ENCODE measurements at places on chromosomes 16 and 17.
A peak's percentile ranks its signal among the peaks of the same experiment; 100 is the strongest.

DNA sequence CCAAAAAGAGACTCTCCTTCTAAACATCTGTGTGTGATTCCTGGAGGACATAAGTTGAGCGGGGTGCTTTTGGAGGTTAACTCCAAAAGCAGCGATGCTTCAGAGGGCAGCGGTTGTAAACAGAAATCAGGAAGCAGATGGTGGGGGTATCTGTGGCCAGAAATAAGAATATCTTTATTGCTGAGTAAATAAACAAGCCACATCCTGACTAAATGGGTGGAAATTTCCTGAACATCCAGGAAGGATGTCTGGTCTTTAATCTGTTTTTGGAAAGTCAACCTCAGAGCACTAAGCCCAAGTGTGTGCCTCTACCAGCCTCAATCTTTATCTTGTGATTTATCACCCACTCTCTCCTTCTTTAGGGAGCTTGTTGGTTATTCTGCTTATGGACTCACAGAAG is 123.3 kb downstream of the CDH13 start:
- no peak for DNase-seq

- no peak for DNase-seq
Measured at GRCh38 chr16:35631261-35631945, 2172.0 kb downstream of the TP53TG3F start.

DNA sequence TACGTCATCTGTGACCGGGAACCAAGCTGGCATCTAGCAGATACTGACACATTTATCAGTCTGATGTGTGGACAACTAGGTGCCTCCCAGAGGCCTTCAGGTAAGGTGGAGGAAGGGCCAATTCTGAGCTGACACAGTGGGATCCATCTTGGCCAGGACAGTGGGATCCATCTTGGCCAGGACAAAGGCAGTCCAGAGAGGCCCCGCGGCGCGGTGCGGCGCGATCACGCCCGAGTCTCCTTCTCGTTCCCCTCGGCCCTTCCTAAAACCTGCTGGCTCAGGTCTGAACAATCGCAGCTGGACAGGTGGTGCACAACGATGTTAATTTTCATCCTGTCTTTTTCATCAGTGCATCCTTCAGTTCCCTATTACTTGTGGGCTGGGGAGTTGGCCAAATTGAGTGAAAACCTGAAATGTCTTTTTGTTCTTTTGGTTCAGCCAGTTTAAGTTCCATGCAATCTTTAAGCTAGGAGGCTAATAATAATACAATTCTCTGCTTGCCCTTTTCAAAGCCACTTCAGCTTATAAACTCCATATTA is 486 bp upstream of the WSB1 start:
- peak; percentile 4 for DNase-seq

- DNase-seq, result no peak
Measured at GRCh38 chr17:42233994-42234393, 39.7 kb upstream of the GHDC start.

DNA sequence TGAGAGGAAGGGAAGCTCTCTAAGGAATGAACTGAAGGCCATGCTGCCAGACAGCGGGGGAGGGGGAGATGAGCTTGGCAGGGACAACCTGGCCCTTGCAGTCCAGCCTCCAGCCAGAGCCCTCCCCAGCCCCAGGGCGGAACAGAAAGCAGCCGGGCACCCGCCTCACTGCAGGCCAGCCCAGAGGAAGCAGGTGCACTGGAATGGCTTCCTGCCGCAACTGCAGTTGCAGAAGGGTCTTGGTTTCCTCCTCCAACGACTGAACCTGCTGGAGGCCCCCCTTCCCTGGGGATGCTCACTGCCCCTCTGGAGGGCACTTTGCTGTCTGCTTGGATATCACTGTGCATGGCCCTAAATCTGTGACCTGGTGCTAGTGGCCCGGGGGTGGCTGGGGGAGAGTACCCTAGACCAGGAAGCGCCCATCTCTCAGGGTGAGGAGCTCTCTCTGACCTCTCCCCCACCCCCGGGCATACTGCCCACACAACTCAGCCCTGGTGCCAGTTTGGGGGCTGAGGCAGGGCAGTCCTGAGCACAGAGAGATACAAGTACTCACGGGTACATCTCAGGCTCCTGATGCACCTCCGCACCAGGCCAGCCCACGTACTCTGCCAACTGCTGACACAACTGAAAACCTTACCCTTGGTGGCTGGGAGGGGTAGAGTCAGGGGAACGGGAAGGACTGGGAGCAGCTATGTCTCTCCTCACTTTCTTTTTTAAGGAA is 41.1 kb downstream of the MYO18A start:
- peak; percentile 52 for DNase-seq

- no peak for DNase-seq
Measured at GRCh38 chr17:81048827-81049371, 13.9 kb downstream of the BAIAP2 start.

- no peak for DNase-seq
Measured at GRCh38 chr16:76947749-76948148, 243.2 kb upstream of the MON1B start.

- DNase-seq, result no peak
Measured at GRCh38 chr16:14559809-14560241, 70.2 kb downstream of the PARN start.

GRCh38 chr17:34692920-34693319 is 113.5 kb downstream of the TMEM132E start:
- DNase-seq, result no peak

DNA sequence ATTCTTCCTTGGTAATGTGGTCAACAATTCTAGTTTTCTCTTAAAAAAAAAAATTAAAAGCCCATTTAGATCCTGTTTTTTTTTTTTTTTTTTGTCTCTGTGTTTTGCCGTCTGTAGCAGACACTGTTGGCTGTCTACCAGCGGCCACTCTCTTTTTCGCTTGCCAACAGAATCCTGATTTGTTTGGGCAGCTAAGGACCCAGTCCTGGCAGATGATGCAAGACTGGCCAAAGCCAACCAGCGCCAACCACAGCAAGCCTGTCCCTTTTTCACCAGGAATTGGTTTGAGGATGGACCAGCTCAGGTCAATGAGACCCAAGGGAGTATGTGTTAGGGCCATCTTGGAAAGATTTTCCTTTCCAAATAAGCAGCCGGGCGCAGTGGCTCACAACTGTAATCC is 28.2 kb downstream of the ST3GAL2 start:
- no peak for DNase-seq

GRCh38 chr17:52410781-52411180 is 252.3 kb upstream of the CA10 start:
- no peak for DNase-seq

- DNase-seq, result no peak
Measured at GRCh38 chr16:50359626-50360025, 9.2 kb downstream of the BRD7 start.

- DNase-seq, result no peak
Measured at GRCh38 chr16:74249254-74249653, 47.4 kb upstream of the PSMD7 start.

GRCh38 chr16:15610369-15610871 is 32.5 kb downstream of the MARF1 start:
- no peak for DNase-seq

DNA sequence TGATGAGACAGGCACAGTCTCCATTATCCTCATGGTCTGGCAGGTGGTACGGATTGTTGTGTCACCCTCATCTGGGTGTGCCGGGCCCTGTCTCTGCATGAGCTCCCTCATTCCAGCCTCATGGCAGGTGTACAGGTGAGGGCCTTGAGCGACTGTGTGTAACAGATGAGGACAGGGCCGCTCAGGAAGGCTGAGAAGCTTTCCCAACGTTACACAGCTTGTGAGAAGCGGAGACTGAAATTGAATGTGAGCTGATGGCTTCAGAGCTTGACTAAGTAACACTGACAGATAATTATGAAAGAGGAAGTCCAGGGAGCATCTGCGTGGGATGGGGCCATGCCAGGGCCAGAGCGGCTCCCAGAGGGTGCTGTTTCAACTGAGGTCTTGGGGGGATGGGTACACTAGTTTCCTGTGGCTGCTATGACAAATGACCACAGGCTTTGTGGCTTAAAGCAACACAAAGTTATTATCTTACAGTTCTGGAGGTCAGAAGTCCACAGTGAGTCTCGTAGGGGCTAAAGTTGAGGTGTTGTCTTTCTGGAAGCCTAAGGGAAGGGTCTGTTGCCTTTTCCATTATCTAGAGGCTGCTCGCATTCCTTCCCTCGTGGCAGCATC is 36.7 kb downstream of the CMIP start:
- DNase-seq, result no peak

DNA sequence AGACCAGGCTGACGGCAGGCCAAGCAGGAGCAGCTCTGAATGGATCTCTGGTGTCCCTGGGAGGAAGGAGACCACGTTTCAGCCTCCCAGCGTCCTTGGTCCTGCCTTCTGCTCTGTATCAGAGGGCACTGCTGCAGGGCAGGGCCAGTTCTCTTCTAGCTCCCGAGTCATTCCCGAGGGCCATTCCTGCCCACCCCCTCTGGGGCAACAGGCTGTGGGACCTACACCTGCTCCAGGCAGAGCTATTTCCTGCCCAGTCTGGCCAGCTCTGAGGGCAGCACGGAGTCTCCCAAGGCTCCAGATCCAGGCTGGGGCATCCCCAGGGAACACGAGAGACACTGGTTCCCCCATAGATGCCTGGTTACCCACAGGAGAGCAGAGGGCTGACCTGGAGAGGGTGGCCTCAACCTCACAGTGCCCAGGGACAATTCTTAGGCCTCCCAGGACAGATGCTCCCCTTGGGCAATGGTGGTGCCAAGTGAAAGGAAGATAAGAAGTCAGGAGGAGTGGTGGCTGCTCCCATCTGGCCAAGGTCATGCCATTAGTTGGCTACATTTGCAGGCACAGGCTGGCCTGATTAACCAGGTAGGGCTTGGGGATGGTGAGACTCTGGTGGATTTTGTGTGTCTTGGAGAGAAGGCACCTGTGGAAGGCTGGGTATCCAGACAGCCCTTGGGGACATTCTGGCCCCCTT is 2.0 kb downstream of the WFIKKN2 start:
- DNase-seq, result no peak

GRCh38 chr17:9389111-9389527 is 186.5 kb downstream of the STX8 start:
- peak; percentile 13 for DNase-seq

DNA sequence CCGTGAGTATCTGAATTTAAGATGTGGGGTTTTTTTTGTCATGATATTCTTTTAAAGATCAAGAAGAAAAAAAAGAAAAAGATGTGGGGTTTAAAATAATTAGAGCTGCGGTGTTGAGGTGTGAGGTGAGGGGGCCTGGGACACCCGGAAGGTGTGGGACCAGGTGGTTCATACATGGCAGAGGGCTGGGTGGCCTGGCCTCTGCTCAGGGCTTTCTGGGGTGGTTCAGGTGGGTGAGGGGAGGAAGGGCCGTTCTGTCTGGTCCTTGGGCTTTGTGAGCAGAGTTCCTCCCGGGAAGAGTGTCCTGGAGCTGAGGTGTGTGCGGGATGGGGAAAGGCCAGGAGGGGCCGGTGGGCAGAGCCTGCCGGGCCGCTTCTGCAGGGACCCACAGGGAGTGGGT is 5.0 kb downstream of the PRSS27 start:
- DNase-seq, result no peak

DNA sequence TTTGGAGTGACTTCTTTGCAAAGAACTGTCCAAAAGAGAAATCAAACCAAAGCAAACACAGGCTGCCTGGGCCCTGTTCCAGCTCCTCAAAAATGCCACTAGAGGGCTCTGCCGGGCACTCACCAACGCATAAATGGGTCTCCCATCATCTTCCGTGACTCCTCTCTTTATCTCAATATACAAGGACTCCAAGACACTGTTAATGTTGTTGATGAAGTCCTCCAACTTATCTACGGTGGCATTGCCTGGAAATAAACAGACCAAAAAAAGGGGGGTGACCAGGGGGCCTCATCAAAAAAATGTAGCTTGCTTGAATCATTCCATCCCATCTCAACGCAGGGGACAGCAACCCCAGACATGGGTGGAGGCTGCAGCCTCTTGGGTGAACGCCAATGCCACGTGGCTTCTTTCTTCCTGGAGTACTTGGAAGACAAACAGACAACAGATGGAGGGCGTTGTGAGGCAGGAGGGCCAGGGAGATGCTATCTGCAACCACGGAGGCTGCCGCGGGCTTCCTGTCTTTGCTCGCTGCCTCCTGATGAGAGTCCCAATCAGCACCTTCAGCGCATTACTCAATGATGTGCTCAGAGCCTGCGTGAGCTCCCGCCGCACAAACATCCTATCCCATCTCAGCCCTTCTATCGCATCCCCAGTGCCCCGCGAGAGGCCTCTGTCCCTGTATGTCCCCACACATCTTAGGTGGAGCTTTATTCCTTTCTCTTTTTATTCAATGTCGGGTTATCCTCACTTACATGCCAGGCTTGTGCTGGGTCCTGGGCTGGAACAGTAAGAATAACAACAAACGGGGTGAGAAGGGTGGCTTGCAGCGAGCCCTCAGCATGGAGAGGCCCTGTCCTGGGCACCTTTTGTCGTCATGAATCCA is 32.0 kb downstream of the KDM8 start:
- peak; percentile 79 for DNase-seq

GRCh38 chr17:39231591-39232551 is 6.1 kb upstream of the STAC2 start:
- DNase-seq, result peak; percentile 53

DNA sequence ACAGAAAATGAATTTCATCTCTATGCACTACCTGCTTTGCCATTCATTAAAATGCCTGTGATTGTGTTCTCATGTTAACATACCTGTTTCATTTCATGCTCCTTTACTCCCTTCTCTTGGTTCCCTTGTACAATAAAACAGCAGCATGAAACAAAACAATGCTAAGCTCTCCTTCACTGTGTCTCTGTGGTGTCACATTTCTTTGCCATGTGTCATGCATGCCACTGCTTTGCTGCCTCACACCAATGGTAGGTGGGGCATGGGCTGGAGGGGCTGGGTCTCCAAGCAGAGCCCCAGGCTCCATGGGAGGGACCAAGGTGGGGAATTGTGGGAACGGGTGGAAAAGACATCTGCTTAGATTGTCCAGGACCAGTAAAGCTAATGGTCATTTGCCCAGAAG is 83.6 kb downstream of the RGS9 start:
- no peak for DNase-seq

DNA sequence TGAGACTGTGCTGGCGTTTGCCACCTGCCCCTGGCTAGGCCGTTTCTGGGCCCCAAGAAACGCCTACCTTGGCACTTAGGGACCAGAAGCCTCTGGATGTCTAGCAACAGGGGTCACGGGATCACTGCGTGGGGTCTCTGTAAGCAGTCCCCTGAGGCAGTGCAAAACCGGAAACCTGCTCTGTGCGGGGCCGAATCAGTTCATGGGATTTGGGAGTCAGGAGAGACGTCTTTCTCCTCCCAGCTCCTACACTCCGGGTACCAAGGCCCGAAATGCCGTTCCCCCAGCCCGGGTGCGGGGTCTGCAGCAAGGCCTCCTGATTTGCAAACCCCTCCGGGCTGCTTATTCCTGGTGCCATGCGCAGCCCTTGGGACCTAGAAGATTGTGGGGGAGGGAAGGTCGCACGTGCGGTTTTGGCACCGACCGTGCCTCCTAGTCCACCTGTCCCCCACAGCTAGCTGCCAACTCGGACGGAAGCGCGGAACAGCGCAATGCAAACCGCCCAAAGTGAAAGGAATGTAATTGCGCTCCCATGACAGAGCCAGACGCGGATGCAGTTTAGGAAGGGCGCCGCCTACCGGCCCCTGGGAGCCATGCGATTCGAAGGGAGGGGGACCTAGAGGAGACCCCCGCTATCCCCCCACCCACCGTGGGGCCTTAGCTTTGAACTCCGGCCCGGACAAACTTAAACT is 6.5 kb downstream of the IRX5 start:
- DNase-seq, result no peak
